ENCODE measurements at places on chromosomes 12 and 14.

- peak; percentile 62 for DNase-seq
Measured at GRCh38 chr12:54294152-54294952, 6.5 kb downstream of the NFE2 start.

GRCh38 chr12:26461776-26462175 lies 266.4 kb downstream of the SSPN start:
- DNase-seq, result no peak

DNA sequence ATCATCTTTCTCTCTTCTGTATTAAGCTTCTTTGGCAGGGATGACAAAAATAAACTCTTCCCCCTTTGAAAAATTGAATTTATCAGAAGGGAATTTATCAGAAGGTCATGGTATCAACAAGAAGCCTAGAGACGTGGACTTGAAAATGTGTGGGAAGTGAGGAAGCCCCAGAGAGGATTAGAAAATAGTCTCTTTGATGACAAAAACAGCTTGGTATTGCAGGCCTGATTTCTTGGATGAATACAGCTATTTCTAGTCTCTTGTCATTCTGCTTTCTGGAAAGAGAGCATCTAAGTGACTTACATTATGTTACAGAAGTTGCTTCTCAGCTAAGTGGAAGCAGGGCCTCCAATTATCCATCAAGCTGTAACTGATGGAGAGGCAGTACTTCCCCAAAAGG lies 111.1 kb downstream of the KITLG start:
- DNase-seq, result no peak

DNA sequence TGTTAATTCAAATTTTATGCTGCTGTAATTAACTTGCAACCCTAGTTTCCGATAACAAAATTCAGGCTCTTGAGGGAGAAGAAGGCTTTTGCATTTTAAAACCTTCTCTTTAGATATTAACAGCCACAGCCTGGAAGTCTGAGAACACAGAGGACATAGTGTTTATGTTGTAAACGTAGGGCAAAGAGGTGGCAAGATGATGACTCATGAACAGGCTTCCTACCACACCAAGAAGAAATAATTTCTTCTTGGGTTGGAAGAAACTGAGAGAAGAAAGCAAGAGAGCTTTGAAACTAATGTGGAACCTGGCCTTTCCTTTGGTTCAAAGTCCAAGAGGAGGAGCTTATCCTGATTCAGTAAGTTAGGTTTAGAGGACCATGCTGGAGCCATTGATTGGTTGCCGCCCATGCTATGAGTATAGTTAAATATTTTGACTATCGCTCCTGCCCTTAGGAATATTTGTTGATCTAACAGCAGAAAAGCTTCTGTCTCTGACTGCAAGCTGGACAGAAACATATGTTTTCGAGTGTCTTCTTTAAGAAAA lies 31.8 kb downstream of the CCDC198 start:
- no peak for DNase-seq

GRCh38 chr14:53946404-53947093 lies 10.1 kb downstream of the BMP4 start:
- DNase-seq, result no peak

All from anterior cingulate cortex (tissue), 58 donors.